ENCODE measurements at places on chromosomes 5 and 9. TPM values are rescaled to one million over a fixed set of nuclear protein-coding genes. Genes with fewer than 3 reads are reported as not detected.

Gene MZB1
- not detected for total RNA-seq

Gene PITX1
- total RNA-seq = not detected

Gene IL31RA
- total RNA-seq = 1.4 TPM

Gene PCDHGB6
- 0.73 TPM for total RNA-seq

Gene RLN2
- not detected for total RNA-seq

Gene FSD1L
- total RNA-seq = 1.9 TPM

Gene PRSS3
- total RNA-seq = 19.8 TPM
